Posterior vena cava (tissue), 2 donors: ENCODE measurements at places on chromosomes 6 and 20. TPM values are rescaled to one million over a fixed set of nuclear protein-coding genes. Genes with fewer than 3 reads are reported as not detected.

GRCh38 chr6:88574031-88574430 is 389.4 kb downstream of the RNGTT start:
- no peak for DNase-seq

GRCh38 chr20:34880215-34880850 is 3.9 kb downstream of the ACSS2 start:
- no peak for DNase-seq

DNA sequence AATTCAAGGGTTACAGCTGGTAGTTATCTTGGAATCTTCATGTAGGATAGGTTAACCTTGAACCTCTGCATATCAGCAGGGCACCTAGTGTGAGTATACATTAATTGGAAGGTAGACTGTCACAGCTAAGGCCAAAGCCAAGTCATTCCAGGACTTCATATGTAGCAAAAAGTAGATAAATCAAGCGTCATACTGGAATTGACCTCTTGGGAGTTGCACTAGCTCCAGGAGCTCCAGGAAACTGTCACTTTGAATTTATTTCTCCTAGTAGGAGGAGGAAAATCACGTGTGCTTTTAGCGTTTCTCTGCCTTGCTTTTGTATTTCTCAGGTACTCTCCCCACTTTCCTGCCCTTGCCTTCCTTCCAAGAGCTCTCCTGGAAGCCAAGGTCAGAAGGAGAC is 30.3 kb downstream of the RIPOR2 start:
- no peak for DNase-seq

DNA sequence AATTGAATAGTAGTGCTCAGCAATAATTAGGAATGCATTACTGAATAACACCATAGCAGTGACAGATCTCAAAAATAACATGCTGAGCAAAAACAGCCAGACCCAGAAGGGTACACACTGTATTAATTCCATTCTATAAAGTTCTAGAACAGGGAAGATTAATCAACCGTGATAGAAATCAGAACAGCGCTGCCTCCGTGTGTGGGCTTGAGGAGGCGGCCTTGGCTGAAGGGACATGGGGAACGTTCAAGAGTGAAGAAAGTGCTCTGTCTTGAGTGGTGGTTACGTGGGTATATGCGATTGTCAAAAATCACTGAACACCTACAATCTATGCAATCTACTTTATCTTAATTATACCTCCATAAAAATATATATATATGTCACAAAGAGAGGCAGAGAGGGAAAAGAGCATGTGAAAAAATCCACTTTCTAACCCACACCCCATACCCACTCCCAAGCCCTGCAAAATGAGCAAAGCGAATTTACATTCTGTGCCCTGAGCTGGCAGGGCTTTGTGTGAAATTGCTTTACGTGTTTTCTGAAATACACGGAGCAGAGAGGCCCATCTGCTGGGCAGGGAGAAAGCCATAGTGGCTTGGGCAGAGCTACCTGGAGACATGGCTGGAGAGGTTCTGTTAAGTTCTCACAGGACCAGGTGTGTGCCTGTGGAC is 74.4 kb downstream of the NFATC2 start:
- peak; percentile 40 for DNase-seq

GRCh38 chr6:3696525-3697088 is 54.9 kb downstream of the PXDC1 start:
- no peak for DNase-seq

DNA sequence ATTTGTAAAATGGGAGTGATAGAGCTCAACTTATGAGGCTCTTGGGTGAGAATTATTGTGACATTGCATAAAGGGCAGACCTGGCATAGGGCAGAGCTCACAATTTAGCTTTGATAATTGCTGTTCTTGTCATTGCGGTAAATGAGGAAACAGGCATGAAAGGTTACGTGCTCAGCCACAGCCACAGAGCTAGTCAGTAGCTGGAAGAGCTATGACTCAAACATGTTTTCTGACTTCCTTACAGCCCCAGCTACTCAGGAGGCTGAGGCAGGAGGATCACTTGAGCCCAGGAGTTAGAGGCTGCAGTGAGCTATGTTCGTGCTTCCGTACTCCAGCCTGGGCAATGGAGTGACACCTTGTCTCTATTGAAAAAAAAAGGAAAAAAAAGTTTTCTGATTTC is 3.5 kb upstream of the GHRH start:
- DNase-seq: no peak

- DNase-seq: no peak
These were observed 2.1 kb downstream of the KIAA0319 start for GRCh38 chr6:24643920-24644319.

GRCh38 chr6:131733376-131734016 is 22.7 kb upstream of the CTAGE9 start:
- DNase-seq: no peak

GRCh38 chr6:136520517-136520916 is 29.7 kb downstream of the MAP7 start:
- no peak for DNase-seq

- DNase-seq: no peak
These were observed 139.1 kb downstream of the BTBD3 start for GRCh38 chr20:12056839-12057238.

GRCh38 chr20:55792049-55792448 is 213.3 kb downstream of the CBLN4 start:
- no peak for DNase-seq

GRCh38 chr6:87237804-87238203 is 82.4 kb downstream of the ZNF292 start:
- no peak for DNase-seq

DNA sequence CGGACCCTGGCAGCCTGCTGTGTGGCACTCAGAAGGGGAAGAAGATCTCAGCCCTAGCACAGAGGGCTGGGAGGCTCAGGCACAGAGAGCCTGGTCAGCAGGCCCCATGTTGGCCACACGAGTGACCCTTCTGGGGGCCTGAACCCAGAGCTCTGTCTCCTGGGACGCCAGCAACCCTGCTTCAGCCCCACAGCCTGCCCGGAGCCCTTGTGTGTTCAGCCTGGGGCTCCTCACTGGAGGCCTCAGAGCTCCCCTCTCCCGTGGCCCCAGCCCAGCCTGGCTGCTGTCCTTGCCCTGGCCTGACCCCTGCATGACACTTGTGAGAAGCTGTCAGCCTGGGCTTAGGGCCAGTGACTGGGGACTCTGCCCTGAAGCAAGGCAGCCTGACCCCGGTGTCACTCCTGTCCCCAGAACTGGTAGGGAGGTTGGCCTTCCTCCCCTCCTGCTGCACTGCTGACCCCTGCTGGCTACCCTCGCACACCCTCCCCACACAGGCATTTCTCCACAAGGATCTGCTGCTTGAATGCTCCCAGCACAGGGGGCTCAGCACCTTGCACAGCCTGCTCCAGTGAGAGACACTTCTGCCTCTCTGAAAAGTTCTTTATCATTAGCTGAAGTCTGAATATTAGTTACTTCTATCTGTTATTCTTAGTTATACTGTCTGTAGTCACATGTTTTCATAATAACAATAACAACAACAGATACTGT is 15.4 kb upstream of the IP6K3 start:
- no peak for DNase-seq

DNA sequence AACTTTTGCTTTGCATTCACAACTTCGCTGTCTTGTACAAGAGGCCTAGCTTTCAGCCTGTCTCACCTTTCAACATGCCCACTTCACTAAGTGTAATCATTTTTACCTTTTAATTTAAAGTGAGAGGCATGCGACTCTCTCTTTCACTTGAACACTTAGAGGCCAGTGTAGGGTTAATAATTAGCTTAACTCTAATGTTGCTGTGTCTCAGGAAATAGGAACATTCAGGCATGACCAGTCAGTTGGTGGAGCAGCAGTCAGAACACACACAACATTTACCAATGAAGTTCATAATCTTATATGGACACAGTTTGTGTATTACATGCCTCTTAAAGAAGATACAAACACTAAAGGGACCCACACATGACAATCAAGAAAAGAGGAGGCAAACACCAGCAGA is 47.6 kb downstream of the HTR1B start:
- no peak for DNase-seq

GRCh38 chr20:44586289-44586911 is 4.0 kb downstream of the PKIG start:
- DNase-seq: no peak

- no peak for DNase-seq
These were observed 634.0 kb upstream of the PTCHD4 start for GRCh38 chr6:48744948-48745347.

DNA sequence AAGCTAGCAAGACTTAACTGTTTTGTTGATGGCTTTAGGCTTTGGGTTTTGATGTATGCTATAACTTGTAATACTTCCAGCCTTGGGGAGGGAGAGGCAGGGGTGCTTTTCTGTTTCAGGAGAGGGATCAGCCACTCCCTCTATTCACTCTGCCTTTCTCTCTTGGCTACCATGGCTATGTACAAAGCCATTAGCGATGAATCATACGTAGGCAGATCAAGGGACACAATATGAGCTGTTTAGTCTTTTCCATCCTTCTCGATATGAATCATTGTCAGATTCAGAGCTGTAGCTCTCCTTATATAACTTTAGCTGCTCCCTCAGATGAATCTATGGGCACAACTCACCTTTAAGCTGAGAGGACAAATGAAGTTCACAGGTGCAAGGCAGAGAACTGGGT is 230.6 kb downstream of the TSHZ2 start:
- no peak for DNase-seq

DNA sequence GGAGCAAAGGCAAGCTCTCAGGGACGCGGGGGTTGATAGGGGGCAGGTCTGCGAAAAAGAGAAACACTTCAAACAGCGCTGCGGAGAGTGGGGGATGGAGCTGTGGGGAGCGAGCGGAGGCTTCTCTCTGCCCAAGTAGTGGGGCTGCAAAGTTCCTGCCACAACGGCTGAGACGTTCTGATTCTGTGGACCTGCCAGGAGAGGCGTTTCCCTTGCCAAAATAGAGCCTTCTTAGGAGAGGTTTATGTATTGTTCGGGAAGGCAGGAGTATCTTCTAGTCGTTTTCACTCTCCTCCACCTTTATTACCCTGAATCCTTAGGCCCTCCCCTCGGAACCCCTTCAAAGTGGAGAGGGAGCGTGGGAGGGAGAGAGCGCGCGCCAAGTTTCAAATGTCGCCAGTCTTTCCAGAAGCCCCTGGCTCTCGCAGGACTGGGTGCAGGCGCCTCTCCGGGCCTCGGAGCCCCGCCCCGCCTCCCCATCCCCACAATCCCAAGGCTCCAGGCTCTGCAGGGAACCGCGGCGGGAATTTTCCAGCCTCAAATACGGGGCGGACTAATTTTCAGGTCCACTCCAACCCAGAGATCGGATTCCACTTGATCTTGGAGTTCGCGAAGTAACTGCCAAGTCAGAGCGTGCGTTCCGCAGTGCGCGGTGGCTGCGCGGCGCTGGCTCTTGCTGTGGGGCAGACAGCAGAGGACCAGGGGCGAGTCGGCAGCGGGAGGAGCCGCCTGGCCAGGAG is 10.0 kb upstream of the POU3F2 start:
- DNase-seq: no peak

DNA sequence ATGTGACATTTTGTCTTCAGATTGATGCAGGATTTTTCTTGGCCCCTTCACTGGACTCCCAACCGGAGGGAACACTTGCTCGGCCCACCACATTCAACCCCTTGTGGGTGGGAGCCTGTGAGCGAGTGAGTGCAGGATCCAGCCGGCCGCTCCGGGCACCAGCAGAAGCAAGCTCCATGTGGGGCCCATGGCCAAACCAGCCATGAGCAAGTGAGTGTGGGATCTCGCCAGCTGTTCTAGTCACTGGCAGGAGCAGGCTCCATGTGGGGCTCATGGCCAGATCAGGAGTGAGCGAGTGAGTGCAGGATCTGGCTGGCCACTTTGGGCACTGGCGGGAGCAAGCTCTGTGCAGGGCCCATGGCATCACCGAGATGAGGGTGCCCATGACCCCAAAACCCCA is 42.6 kb downstream of the OSTM1 start:
- no peak for DNase-seq

BANF2 gene
- total RNA-seq: not detected

OR12D2 gene
- not detected for total RNA-seq

CPXM1 gene
- 36.6 TPM for total RNA-seq

PTGIS gene
- total RNA-seq: 359 TPM

SLC17A4 gene
- not detected for total RNA-seq

SLC24A3 gene
- 20.4 TPM for total RNA-seq

CASS4 gene
- 1.2 TPM for total RNA-seq

LHFPL5 gene
- total RNA-seq: not detected

ME1 gene
- 12.8 TPM for total RNA-seq

CST5 gene
- total RNA-seq: not detected

SCAF8 gene
- 37.3 TPM for total RNA-seq

TSBP1 gene
- total RNA-seq: not detected
